ENCODE measurements at places on chromosomes 3 and 15.
A peak's percentile ranks its signal among the peaks of the same experiment; 100 is the strongest.

DNA sequence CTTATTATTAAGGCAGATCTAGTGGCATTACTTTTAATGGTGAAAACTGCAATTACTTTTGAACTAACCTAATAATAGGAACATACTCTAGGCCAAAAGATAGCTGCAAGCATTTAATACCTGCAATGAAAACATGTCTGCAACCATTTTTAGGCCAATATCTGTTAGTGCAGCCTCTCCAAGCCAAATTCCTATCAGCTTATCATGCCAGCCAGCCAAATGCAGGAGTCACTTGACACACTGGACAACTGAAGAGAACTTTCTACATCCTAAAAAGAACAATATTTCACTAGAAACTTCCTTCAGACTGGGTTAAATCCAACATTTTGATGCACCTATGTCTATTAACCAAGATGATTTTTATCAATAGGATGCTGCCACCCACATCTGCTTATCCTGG is 33.8 kb downstream of the CCDC54 start:
- DNase-seq: no peak

DNA sequence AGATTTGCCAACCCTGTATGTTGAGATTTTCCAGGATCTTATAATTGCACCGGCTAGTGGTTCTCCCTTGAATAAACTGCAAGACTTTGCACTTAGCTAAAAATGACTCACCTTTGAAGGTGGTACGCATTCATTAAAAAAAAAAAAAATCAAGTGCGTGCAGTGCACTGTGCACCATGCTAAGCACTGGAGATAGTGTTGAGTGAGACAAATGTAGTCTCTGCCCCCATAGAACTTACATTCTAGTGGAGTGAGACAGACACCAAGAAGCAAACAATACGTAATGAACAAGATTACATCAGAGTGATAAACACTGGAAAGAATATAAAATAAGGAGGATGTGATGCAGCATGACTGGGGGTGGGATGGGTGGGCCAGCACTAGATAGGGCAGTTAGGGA is 69.4 kb downstream of the ITPR1 start:
- no peak for DNase-seq

GRCh38 chr15:101329867-101330380 is 34.9 kb upstream of the SNRPA1 start:
- DNase-seq: no peak

- DNase-seq: no peak
Observed at GRCh38 chr3:35871009-35871408, 231.7 kb downstream of the ARPP21 start.

- DNase-seq: no peak
Observed at GRCh38 chr3:39362812-39363211, 20.4 kb upstream of the SLC25A38 start.

- DNase-seq: no peak
Observed at GRCh38 chr3:170450039-170450438, 31.4 kb downstream of the CLDN11 start.

- no peak for DNase-seq
Observed at GRCh38 chr3:106673926-106674569, 703.2 kb upstream of the CCDC54 start.

- DNase-seq: peak; percentile 9
Observed at GRCh38 chr15:88083811-88084760, 172.5 kb downstream of the NTRK3 start.

GRCh38 chr15:40471105-40471807 is 472 bp downstream of the CHST14 start:
- DNase-seq: no peak

GRCh38 chr15:44910981-44911625 is 45.4 kb upstream of the TERB2 start:
- no peak for DNase-seq

DNA sequence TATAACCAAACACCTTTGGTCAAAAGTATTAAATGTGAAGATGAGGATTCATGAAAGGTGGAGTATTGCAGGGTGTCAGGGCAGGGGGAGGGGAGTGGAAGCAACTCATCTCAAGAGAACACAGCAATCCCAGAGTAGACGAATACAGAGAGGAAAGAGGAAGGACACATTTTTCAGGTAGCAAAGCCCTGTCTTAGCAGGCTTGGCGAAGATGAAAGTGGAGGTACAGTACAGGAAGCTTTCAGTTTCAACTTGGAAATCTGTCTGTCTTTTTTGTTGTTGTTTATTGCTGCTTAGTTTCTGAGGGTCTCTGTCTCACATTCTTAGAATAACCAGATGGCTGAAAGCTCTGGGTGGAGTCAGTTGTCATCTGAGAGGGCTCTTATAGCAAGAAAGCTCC is 80.8 kb upstream of the GPR149 start:
- no peak for DNase-seq

- DNase-seq: no peak
Observed at GRCh38 chr3:105466072-105466471, 99.4 kb downstream of the ALCAM start.

DNA sequence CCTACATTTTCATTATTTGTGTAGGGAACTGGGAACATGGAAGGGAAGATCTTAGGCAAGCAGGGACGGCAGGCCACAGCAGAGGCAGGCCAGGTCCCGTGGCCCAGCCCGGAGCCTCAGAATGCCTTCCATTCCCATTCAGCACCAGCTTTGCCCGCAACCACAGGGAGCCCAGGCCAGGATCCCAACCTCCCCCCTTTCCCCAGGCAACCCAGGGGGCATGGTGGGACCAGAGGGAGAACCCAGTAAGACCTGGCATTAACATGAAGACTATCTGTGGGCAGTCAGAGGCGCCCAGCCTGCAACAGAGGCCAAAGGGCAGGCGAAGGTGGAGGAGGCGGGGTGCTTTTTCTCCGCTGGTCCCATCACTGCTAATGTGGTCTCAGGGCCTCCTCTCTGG is 135.6 kb downstream of the TPRA1 start:
- no peak for DNase-seq

GRCh38 chr15:75161917-75162414 is 39.7 kb upstream of the C15orf39 start:
- DNase-seq: no peak

- DNase-seq: no peak
Observed at GRCh38 chr3:183698756-183699155, 1.2 kb downstream of the YEATS2 start.

DNA sequence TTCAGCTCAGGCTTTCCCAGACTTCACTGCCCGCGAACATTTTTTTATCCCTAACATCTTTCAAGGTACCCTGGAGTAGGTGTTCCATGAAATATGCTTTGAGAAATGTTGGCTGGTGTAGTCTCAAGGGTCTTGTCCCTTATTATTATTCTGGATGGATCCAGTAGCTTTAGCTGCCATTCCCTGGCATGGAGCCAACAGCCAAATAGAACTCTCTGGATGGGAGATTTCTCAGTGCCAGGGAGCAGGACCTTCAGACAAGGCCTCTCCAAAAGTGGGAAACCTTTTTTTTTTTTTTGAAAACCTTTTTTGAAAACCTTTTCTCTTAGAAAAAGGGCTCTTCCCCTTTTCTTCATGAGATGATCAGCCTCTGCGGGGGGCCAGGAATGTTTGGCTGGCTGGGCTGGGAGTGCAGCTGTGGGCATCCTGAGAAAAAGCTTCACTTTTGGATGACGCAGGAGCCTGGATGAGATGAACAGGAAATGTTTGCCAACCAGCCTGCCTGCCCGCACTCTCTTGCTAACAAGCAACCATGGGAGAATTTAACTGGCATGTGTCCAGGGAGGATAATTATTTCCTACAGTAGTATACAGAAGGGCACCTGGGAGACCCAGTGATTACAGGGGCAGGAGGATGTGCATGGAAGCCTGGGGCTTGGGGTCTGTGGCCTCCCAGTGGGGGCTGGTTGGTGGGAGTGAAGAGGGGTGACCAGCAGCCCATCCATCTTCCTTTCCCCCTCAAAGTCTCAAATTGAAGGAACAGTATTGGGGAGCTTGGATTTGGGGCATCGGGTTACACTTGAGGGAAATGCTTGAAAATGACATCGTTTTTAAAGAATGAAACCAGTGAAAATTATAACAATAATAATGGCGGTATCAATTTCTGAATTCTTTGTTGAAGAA is 109.1 kb upstream of the LRIG1 start:
- DNase-seq: peak; percentile 88

GRCh38 chr3:129118745-129119144 is 2.9 kb downstream of the RAB43 start:
- no peak for DNase-seq
